ENCODE measurements at places on chromosomes 12 and 14.

- no peak for DNase-seq
Observed at GRCh38 chr12:52444647-52445595, 7.0 kb downstream of the KRT6B start.

- no peak for DNase-seq
Observed at GRCh38 chr12:25364529-25365339, 114.0 kb upstream of the KRAS start.

GRCh38 chr12:105570944-105571343, 240.5 kb downstream of the C12orf75 start:
- no peak for DNase-seq

- DNase-seq, result no peak
Observed at GRCh38 chr12:122845865-122846621, 10.8 kb downstream of the HIP1R start.

DNA sequence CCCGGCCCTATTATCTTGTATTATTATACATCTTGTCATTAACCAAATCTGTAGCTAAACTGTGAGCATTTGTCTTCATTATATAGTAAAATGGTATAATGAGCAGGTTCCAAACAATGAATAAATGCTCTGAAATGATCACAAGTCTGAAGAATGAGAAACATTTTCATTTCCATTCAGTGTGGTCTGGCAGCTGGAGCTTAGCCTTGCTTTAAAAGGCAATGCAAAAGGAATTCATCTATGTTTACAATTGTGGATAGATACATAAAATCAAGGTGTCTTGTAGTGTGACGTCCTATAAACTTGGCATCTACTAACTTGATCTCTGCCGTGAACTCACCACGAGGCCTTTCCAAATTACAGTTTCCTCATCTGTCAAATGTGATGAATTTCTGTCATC, 168.3 kb downstream of the RMST start:
- DNase-seq, result no peak

DNA sequence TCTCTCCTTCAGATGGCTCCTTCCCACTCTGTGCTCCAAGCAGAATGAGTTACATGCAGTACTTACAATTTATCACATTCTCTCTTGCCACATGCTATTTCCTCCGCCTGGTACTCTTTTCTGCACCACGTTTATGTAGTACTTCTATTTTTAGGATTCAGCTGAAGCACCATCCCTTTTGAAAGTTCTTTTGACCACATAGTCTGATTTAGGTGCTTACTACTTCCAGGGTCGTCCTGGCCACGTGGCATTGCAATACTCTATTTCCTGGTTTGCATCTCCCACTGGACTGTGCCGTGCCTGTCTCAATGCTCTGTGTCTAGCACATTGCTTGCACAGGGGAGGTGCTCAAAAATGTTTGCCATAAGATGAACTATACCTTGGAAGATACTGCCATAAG, 16.3 kb upstream of the TBC1D30 start:
- no peak for DNase-seq

- no peak for DNase-seq
Observed at GRCh38 chr14:54797556-54797955, 105.1 kb downstream of the GCH1 start.

GRCh38 chr14:102218688-102219087, 79.0 kb downstream of the WDR20 start:
- DNase-seq, result no peak

DNA sequence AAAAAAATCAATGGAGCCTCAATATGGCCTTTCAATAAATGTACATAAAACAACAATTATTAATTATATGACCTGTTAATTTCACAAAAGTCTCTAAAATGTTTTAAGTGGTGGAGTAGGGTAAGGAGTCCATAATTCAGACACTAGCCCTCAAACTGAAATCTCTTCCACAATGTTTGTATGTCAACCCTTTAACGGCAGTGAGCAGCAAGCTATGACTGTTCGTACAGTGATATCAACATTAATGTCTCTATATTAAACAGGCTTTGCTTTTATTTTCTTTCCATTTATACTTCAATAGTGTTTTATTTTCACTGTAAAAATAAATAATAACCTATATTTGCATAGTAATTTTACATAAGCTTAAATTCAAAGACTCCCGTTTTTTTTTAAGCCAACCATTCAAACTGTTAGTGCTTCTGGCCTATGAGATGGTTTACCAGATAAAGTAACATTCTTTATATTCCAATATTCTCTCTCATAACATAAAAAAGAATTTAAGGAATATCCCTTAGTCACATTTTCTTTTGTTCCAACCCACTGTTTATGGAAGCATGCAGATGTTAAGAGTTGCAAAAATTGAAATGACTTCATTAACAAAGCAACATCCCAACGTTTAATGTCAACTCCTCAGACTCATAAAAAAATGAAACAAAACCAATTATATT, 2.3 kb downstream of the CDK17 start:
- no peak for DNase-seq

GRCh38 chr14:104262515-104263514, 124.4 kb downstream of the KIF26A start:
- no peak for DNase-seq

- DNase-seq, result no peak
Observed at GRCh38 chr12:32039917-32040575, 66.6 kb upstream of the BICD1 start.

GRCh38 chr14:100736269-100737180, 9.8 kb downstream of the DLK1 start:
- no peak for DNase-seq

DNA sequence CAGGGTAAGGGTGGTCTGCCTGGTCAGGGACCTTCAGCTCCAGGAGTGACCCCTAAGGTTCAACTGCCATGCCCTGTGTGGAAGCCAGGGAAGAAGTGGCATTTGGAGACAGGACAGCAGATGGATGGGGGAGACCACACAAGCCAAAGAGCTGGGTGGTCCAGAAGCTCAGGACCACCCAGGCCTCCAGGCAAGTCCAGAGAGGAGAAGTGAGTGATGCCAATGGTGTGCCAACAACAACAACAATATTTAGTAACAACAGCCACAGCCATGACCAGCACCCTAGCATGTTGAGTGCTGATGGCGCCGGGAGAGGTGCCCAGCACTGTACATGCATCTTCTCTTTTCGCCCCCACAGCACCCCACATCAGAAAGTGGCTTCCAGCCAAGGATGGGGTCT, 113.7 kb downstream of the ESRRB start:
- no peak for DNase-seq

DNA sequence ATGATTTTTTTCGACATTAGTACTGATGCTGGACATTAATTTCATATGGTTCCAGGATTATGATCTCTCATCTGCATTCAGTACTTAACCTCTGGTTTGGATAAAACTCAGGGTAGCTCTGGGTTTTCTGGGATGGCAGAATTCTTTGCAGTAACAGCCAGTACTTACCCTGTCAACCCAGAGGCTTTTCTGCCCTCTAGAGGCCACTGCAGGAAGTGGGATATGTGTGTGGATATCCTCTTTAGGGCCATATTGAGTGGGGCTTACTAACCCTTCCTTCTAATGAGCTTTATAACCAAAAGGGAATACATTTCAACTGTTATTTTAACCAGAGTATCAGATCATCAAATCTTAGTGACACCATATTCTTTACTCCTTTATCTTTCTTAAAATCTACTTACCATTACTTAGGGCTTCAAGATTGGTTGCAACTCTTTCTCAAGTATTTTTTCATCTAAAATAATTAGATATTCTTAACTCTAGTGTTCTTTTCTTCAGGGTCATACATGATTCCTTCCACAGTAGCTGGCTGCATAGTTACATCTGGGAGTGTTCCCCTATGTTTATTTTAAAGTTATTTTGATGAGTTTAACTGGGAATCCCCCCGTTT, 488.0 kb upstream of the STXBP6 start:
- no peak for DNase-seq

GRCh38 chr12:132664206-132665148, 22.7 kb downstream of the POLE start:
- DNase-seq, result no peak

- DNase-seq, result no peak
Observed at GRCh38 chr12:65313719-65314317, 35.3 kb downstream of the MSRB3 start.

DNA sequence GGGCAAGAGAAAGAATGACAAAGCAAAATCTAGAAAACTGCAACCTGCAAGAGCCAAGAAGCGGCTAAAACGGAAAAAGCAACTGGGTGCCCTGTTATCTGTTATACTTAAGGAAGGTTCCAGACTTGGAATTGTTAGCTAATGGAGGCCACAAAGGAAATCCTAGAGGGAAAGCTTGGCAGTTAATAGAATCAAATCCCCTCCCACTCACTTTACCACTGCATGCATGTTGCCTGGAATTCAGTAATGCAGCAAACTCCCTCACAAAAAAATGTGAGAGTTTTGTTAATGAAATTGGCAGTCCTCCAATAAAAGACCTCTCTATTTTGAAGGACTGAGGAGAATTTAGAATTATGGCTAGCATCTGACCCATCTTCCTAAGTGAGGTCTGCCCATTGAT, 164.2 kb upstream of the SOX5 start:
- DNase-seq, result no peak

DNA sequence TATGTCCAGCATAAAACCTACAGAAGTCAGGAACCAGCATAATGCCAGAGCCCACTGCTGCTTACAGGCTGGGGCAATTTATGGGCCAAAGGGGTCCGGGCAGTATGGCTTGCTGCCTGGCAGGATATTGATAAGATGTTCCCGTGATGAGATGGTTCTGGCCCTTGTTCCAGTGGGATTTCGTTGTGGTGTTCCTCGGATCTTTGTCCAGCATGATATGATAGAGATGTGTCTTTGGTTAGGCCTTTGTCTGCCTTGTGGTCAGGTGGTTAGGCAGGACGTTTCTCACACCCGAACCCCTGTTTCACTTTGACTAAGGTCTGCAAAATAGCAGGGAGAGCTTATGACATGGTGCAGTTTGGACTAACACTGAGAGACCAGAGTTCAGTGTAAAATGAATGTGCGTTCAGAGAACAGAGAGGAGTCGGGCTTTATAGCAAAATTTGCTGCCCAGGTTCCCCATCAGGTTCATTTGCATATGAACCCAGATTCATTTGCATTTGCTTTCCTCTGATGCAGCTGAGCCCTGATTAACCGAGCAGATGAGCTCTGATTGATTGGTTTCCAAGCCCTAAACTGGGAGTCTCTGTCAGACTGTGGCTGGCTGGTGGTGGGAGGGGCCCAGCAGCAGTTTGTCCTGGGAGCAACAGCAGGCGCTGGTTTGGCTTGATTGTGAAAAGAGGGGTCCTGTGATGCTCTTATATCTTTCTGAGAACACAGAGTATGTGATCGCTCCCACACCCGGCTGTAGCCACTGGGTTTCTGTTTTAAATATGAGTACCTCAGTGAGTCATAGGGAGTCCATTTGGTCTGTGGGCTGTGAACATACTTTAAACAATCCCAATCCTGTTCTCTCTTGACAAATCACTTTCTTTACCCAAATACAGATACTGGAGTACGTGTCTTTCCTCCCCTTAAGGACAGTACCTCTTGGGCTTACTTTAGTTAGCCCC, 156.3 kb upstream of the PZP start:
- no peak for DNase-seq
